ENCODE measurements at places on chromosomes 1 and 21. TPM values are rescaled to one million over a fixed set of nuclear protein-coding genes. Genes with fewer than 3 reads are reported as not detected.

RHOU gene
- polyA plus RNA-seq = 0.15 TPM

DNA sequence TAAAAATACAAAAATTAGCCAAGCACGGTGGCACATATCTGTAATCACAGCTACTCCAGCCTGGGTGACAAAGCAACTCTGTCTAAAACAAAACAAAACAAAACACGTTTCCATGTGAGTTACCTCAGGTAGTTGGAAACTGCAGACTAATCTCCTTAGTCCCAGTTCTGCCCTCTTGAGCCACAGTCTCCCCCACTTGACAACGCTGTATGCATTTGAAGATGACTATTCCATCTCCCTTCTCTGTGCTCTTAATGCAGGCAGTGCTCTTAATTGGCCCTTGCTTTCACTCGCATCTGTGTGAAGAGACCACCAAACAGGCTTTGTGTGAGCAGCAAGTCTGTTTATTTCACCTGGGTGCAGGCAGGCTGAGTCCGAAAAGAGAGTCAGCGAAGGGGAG is 19.6 kb upstream of the DHCR24 start:
- DNase-seq = no peak

- no peak for DNase-seq
Observed at GRCh38 chr1:75079538-75080290, 54.5 kb upstream of the LHX8 start.

DNA sequence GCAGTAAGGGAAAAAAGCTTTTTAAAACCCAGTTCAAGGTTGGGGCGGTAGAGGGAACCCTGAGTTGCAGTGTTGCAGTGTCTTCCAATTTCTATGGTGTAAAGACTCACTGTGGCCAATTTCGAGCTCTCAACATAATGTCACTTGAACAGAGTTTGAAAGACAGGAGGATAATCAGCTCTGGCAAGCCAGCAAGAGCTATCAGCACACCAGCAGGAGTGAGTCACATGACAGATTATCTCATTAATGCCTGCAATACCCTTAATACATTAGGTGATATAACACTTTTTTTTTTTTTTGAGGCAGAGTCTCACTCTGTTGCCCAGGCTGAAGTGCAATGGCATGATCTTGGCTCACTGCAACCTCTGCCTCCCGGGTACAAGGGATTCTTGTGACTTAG is 22.8 kb downstream of the SLC9C2 start:
- no peak for DNase-seq

DNA sequence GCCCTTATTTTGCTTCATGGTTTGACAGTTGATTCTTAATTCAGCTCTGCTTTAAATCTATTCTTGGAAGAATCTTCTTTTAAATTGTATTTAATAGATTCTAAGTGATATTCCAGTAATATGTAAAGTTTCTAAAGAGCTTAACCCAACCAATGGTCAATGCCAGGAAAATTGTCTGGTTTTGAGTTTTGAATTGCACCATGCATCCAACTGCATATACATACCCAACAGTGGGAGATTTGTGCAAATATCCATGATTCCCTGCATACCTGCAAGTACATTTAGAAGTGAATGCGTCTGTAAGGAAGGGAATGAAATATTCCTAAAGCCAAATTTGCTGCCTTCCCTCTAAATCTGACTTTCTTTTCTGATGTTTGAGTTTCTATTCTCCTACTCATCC is 35.8 kb upstream of the C1orf105 start:
- DNase-seq = no peak

DNA sequence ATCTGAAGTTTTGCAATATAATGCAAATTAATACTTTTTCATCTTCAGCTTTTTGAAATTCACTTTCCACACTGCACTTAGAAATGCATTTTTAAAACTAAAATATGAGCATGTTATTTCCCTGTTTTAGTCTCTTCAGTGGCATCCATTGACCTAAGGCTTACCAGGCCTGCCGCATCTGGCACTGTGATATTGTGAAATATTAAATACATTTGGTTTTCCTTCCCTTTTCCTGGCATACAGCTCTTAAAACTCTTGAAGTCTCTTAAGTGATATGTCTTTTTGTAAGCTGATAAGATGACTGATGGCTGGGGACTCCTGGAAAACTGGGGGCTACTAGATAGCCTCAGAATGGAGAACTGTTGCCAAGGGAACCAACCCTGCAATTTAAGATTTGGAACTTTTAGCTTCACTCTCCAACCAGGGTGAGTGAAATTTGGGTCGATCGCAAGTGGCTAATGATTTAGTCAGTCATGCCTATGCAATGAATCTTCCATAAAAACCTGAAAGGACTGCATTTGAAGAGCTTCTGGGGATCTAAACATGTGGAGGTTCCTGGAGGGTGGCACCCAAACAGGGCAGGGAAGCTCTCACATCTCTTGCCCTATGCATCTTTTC is 75.5 kb upstream of the PDC start:
- DNase-seq = no peak

GRCh38 chr1:31042656-31043055 is 22.9 kb downstream of the PUM1 start:
- DNase-seq = no peak

MAP3K21 gene
- polyA plus RNA-seq = 0.06 TPM

- no peak for DNase-seq
Observed at GRCh38 chr1:208420696-208421095, 176.5 kb upstream of the PLXNA2 start.

DNA sequence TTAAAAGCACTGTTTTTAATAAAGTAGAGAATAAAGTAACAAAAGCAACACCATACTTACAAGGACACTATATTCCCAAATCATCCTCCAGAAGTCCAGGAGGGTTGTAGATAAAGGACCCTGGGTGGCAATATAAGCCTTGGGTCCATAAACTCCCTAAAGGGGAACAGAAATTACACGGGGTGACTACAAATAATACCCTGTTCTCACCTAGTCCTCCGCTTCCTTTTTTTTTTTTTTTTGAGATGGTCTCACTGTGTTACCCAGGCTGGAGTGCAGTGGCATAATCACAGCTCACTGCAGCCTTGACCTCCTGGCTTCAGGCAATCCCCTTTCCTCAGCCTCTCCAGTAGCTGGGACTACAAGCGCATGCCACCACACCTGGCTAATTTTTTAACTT is 13.1 kb downstream of the PTPN22 start:
- DNase-seq = no peak

DNA sequence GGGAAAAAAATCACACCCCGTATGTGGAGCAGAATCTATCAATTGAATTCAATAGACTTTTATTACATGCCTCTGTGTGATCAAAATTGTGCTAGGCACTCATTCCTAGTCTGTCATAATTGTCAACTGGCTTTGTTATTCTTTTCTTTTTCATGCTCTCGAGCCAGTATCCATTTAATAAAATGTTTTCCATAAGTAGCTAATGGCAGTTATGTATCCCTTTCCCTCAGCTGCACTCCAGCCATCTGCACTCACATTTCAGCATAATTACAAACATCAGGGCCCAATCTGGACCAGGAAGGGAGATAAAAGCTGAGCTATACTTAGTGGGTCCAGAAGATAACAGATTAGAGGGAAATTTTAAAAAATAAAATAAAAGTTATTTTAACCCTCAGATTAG is 15.9 kb downstream of the RGS5 start:
- DNase-seq = no peak

GRCh38 chr1:2053217-2053616 is 3.0 kb downstream of the PRKCZ start:
- DNase-seq = no peak

- DNase-seq = no peak
Observed at GRCh38 chr1:170664828-170665612, 1.1 kb downstream of the PRRX1 start.

GRCh38 chr1:4086921-4087320 is 186.8 kb upstream of the C1orf174 start:
- DNase-seq = no peak

- no peak for DNase-seq
Observed at GRCh38 chr1:225886159-225887029, 2.6 kb downstream of the LEFTY1 start.

FAM167B gene
- not detected for polyA plus RNA-seq

DNA sequence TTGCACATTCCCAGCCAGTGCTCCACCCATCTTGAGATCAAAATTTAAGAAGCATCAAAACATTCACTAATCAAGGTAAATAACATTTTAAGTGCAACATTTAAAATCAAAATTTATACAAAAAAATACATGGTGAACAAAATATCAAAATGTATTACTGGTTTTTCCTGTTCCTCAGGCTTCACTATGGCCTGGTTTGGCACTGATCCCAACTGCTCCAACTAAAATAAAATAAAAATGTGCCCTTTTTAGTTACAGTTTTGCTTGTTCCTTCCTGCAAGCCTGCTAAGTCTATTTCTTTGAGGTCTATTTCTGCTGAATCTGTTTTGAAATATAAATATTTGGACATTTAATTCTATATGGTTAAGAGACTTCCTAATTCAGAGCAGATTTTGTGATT is 54.9 kb downstream of the ADAMTS1 start:
- DNase-seq = no peak

SPATA17 gene
- polyA plus RNA-seq = not detected

DNA sequence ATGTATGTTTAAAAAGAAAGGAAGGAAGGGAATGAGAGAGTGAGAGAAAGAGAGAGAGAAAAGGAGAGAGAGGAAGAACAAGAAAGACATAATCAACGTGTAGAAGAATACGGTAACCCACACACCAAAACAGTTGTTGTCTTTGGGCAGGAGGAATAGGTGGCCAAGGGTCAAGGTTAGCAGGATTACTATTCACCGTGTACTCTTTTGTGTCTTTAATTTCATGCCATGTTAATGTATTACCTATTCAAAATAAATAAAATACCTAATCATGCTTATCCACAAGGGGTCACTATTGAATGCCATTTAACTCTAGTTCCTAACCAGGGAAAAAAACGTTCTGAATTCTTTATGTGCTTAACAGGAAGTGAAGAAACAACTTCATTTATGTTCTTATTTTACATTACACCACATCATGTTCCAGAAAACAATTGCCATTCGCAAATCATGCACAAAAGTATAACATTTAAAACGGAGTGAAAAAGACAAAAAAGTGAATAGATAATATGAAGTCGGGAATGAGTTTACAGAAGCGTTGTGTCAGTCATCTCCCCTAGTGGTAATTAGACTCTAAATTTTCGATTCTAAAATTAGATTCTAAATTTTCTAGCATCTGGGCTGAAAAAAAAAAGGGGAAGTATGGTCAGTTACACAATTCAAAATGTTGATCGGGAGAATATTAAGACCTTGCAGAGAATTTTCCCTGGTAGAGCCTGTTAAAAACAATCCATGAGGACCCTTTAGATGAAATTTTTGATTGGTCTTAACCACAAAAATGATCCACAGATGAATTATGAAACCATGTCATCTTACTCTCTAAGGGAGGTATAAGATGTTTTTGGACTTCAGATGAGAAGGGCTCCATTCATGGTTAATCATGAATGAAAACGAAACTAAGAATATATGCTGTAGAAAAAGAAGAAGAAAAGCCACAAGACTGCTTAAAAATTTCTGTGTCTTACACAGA is 700 bp upstream of the KMO start:
- peak; percentile 65 for DNase-seq

Data from naive thymus-derived CD8-positive, alpha-beta T cell (primary cell).